ENCODE measurements at places on chromosomes 5 and 9. TPM values are rescaled to one million over a fixed set of nuclear protein-coding genes. Genes with fewer than 3 reads are reported as not detected.
A peak's percentile ranks its signal among the peaks of the same experiment; 100 is the strongest.

SLC34A3 gene
- not detected for total RNA-seq

C7 gene
- 4.0 TPM for total RNA-seq

TAF11L10 gene
- not detected for total RNA-seq

PCDHAC1 gene
- total RNA-seq: 1.1 TPM

SAXO1 gene
- under 0.01 TPM for total RNA-seq

MEIKIN gene
- total RNA-seq: not detected

CXCL14 gene
- total RNA-seq: 1.7 TPM

RNF208 gene
- total RNA-seq: 0.31 TPM

ANKRD18B gene
- 0.75 TPM for total RNA-seq

TRIM36 gene
- 20.0 TPM for total RNA-seq

DYNC2I2 gene
- 56.9 TPM for total RNA-seq

DNA sequence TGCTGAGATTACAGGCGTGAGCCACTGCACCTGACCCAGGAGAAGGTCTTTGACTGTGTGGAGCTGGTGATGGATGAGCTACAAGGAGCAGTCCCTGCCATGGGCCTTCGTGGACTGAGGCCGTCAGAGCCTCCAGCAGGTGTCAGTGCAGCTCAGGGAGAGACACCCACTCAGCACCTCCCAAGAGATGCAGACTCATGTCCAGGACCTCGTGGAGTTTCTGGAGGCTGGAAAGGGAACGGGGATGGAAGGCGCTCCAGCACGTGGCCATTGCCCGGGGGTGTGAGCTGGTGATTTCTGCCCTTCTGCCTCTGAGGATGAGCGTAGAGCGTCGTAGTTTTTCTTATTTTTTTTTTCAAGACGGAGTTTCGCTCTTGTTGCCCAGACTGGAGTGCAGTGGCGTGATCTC is 9.5 kb downstream of the TOR4A start:
- peak; percentile 63 for DNase-seq

- DNase-seq: peak; percentile 64
These were observed 7.2 kb upstream of the RNF38 start for GRCh38 chr9:36407122-36407723.

- no peak for DNase-seq
These were observed 180.7 kb upstream of the PPP1R2B start for GRCh38 chr5:156669416-156669815.

- DNase-seq: no peak
These were observed 43.6 kb downstream of the SEMA5A start for GRCh38 chr5:9502050-9502834.

DNA sequence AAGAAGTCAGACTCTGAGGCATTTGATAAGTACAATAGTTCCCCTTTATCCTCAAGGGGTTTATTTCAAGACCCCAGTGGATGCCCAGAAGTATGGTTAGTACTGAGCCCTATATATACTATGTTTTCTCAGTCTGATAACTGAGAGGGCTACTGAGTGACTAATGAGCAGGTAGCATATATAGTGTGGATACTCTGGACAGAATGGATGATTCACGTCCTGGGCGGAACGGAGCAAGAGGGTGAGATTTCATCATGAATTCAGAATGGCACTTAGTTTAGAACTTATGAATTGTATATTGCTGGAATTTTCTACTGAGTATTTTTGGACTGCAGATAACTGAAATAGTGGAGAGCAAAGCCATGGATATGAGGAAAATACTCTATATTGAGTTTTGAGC is 457.6 kb downstream of the PLK2 start:
- DNase-seq: no peak

- DNase-seq: no peak
These were observed 113.4 kb upstream of the ASTN2 start for GRCh38 chr9:117528225-117528624.

- DNase-seq: peak; percentile 7
These were observed 122.4 kb upstream of the GAS1 start for GRCh38 chr9:87069690-87070089.

GRCh38 chr5:74113196-74113540 is 487.2 kb downstream of the ARHGEF28 start:
- no peak for DNase-seq

GRCh38 chr5:116813906-116814305 is 239.3 kb upstream of the SEMA6A start:
- DNase-seq: no peak

- no peak for DNase-seq
These were observed 90.5 kb upstream of the RANBP3L start for GRCh38 chr5:36392186-36392585.

GRCh38 chr9:75226403-75227139 is 138.3 kb downstream of the OSTF1 start:
- DNase-seq: no peak

DNA sequence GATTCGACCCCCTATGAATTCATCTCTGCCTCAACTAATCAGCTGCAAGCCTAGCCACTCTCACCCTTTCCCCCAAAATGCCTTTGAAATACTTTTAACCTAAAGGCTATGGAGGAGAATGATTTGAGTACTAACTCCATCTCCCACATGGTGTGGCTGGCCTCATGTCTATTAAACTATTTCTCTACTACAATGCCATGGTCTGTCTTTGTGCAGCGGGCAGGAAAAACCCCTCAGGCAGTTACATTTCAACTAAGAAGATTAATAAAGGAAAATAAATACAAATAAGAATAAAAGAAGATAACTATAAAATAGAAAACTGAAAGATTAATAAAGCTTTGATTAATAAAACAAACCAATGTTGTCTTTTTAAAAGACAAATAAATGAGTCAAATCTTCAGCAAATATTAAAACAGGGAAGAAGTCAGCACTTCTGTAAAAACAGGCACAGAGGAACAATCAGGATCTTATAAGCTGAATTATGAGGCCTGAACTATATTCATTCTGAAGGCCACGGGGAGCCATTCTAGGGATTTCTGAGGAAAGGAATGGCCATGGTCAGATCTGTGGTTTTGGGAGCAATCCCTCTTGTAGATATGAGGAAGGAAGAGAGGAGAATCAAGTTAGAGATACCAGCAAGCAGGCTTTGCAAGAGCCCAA is 116.1 kb upstream of the SLC12A2 start:
- no peak for DNase-seq

DNA sequence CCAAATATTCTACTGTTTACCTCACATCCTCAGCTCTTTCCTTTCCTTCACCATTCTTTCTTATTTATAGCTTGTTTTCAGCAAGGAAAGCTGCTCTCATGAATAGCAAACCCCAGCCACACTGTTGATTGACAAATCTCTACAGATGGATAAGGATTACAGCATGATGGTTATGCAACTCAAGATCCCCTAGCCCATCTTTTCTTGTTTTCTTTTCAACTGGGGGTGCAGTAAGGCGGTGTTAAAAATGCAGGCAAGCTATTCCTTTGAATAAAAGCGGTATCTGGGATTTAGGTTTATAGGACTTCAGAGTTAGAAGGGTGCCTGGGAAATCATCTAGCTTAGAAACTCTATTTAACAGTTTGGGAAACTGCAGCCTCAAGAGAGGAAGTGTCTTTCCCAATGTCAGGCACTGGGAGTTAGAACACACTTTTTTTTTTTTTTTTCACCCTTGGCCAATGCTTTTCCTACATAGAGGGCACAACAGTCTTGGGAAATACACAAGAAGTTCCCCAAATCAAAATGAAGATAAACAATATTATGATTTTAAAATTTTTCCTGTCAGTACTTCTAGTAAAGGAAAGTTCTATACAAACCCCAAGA is 2.6 kb downstream of the SPARC start:
- no peak for DNase-seq

Measured in H4 (cell line).